ENCODE measurements at places on chromosomes 6 and 20.

DNA sequence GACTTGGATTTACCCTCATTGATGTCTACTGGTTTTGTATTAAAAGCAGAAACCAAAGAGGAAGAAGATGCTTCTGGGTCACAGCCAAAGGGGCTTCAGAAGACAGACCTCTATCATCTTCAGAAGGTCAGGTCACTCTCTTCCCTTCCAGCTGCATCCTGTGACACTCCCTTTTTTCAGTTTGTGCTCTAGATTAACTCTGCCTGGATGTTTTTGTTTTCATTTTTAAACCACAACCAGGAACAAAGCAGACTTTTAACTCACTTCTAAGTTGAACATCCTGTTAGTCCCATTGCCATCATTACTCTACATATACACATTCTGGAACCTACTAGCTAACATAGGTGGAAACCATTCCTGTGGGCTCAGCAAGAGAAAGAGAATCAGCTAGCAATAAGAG lies 45.2 kb downstream of the AKIRIN2 start:
- no peak for DNase-seq

DNA sequence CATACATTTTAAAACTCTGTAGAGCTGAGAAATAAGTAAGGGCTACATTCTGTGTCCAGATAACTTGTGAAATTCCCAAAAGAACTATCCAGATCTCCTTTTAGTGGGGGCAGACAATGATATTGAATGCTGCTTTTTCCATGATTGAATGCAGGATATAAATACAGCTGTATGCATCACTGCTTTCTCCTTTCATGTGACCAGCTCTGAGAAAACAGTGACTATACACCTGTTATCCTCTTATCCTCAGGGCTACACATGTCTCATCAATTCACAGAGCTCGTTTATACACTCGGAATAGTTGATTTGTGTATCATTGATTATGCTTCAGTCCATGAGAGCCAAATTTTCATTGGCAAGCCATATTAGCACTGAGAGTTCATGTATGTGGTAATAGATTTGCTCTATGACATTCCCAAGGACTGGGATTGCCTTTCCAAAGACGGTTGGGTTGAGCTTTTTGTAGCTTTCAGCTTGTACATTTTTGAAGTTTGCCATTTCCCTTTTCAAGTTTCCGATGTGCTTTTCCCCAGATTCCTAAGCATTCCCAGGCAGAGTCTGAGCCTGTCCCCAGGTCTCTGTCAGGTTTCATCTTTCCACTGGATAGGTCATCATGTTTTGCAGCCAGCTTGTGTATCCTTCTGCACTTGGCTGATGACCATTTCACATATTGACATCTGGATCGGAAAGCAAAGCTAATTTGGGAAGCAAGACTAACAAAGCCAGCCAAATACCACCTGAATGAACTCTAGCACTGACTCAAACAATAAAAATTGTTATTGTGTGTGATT lies 97.7 kb downstream of the RFX6 start:
- no peak for DNase-seq

DNA sequence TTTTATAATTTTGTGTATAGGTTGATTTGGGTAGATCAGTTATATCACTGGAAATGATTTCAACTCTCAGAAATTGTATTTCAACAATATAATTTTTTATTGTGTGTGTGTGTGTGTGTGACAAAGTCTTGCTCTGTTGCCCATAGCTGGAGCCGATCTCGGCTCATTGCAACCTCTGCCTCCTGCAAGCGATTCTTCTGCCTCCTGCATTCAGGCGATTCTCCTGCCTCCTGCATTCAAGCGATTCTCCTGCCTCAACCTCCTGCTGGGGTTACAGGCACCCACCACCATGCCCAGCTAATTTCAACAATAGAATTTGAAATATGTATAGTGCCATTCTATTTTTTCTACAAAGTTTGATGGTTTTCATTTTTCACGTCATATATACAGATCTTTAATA lies 24.1 kb downstream of the AFDN start:
- DNase-seq: no peak

GRCh38 chr6:87723170-87724078 lies 21.4 kb upstream of the AKIRIN2 start:
- no peak for DNase-seq

- no peak for DNase-seq
These were observed 74.7 kb upstream of the CITED2 start for GRCh38 chr6:139448998-139449610.

DNA sequence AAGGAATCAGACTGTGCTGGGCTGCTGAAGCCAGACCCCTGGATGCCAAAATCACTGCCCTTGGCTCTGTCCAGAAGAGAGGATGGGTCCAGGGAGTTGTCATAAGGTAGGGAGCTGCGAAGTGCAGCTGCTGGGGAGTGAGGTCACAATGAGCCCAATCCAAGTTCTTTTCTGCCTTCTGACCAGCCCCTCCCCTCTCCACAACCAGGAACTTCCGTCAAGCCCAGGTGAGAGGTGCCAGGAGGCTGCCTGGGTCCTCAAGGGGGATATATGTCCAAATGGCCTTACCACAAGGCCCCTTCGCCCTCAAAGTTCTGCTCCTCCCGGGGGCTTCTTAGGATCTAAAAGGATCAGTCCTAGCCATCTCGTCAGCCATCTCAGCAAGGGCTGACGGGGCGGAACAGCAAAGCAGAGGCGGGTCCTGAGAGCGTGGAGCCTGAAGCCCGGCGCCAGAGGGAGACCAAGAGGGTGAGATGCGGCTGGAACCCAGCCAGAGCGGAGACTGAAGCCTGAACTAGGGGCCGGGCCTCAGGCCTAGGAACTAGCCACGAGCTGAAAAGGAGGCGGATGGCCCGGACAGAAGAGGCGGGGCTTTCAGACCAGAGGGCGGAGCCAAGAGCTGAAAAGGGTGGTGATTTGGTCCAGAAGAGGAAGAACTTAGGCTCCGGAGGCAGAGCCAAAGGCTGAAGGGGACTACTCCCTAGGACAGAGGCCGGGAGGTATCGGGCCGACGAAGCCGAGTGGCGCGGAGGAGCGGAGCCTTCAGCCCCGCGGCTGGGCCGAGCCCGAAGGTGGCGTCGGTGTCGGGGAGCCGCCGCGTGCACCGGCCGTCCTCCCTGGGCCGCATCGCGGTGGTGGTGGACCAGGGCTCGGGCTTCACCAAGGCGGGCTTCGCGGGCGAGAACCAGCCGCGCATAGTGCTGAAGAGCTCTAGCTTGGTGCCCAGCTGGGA lies at the start of gene ACTL10:
TSS of gene ACTL10 (plus strand) at position 651 of the 952 bp plus-strand sequence. CDS start 555 bp downstream, outside the sequence.
- DNase-seq: peak; percentile 90

GRCh38 chr6:150211700-150212511 lies 69.1 kb downstream of the PPP1R14C start:
- DNase-seq: no peak

DNA sequence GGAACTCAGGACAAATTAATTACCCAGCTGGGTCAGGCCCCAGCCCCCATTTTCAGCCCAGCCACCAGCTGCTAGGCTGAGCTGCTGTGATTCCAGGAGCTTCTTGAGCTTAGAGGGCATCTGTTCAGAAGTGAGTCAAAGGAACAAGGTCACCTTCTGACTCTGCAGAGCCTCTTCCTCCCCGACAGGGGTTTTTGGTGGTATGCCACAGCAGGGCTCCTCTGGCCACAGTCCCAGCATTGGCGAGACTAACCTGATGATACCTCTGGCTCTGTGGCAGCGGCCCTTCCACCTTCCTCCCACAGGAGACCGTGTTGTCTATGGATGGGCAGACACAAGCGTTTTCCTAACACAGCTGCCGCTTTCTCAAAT lies 39.7 kb downstream of the ZC3H12D start:
- no peak for DNase-seq

GRCh38 chr20:52768694-52769093 lies 203.5 kb upstream of the TSHZ2 start:
- DNase-seq: no peak

GRCh38 chr6:87103977-87104601 lies 9.2 kb upstream of the CGA start:
- DNase-seq: no peak

GRCh38 chr6:15343490-15344191 lies 97.8 kb downstream of the JARID2 start:
- DNase-seq: no peak

DNA sequence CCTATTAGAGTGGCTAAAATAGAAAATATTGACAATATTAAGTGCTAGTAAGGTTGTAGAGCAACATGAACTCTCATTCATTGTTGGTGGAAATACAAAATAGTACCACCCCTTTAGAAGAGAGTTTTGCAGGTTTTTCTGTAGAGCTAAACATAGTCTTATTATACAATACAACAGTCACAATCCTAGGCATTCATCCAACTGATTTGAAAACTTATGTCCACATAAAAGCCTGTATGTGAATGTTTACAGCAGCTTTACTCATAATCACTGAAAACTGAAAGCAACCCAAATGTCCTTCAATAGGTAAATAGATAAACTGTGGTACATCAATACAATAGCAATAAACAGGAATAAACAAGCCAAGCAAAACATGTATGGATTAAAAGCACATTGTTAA lies 162.6 kb upstream of the PRND start:
- no peak for DNase-seq

GRCh38 chr6:163603395-163603794 lies 188.9 kb downstream of the QKI start:
- no peak for DNase-seq

DNA sequence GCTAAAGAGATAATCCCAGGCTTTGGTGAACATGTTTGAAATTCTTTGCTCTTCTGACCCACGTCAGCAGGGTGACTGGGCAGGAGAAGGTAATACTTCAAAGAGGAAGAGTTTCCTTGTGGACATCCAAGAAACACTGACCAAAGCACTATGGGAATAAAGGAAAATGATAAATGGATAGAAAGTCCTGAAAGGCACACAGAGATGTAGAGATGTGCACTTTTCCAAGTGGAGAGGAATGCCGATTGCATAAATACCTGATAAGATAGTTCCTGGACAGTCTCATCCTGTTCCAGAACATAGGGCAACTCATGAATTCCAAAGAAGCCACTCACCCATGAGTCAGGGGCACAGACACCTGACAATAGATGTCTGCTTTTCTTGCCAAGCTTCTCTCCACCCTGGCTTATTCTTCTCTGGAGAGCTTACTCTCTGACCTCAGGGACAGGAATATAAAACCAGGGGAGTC lies 191.3 kb upstream of the FOXA2 start:
- no peak for DNase-seq

- no peak for DNase-seq
These were observed 33.2 kb downstream of the B4GALT5 start for GRCh38 chr20:49680484-49680883.

GRCh38 chr6:36516988-36517387 lies 30.3 kb downstream of the STK38 start:
- no peak for DNase-seq

DNA sequence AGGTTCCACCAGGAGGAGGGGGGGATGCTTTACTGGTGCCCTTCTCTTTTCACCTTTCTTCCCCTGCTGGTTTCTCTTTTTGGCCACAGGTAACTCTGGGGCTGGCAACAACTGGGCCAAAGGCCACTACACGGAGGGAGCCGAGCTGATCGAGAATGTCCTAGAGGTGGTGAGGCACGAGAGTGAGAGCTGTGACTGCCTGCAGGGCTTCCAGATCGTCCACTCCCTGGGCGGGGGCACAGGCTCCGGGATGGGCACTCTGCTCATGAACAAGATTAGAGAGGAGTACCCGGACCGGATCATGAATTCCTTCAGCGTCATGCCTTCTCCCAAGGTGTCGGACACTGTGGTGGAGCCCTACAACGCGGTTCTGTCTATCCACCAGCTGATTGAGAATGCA lies 4.4 kb downstream of the TUBB1 start:
- no peak for DNase-seq

DNA sequence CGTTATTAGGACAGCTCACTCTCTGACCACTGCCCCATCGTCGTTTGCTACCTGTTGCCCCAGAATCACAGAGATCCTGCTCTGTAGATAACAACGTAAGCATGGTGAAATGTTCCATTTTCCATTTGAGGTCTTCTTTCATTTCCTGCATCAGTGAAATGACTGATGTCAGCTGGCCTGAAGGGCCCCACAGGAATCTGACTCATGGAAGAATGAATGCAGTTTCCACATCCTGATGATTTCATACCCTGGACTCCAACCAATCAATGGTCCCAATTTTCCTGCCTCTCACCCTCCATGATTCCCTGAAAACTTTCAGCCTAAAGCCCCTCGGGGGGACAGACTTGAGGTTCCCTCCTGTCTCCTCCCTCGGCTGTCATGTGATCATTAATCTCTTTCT lies 394.4 kb upstream of the CDH4 start:
- DNase-seq: no peak

DNA sequence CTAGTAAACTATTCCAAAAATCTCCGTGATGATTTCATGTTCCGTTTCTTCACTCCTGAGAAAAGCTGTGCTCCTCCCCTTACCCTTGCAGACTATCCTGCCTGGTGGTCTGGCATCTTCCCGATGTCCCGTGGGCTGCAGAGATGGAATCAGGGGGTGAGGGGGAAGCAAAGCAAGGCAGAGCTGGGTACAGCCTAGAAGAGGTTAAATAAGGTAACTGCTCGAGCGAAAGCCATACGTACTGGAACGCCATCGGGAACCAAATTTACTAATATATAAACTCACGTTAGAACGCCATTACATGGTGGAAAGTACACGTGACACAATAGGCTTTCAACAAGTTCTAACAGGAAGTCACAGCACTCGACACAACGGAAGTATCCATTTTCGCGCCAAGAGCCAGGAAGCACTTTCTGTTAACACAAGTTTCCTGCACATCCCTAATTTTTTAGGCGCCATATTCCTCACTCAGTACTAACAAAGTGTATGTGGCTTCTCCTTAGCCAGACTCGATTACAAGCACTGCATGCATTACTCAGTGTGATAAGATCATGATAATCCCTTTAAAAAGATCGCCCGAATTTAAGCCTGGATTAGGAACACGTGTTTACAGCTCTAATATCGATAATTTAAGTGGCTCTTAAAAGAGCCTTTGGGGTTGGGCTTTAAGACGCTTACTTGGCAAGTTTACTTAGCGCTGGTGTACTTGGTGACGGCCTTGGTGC lies 101.6 kb upstream of the PRSS16 start:
- DNase-seq: peak; percentile 71

GRCh38 chr20:48919882-48920526 lies 1.5 kb upstream of the ARFGEF2 start:
- no peak for DNase-seq

GRCh38 chr20:1820138-1821079 lies 74.8 kb upstream of the SIRPA start:
- DNase-seq: no peak

DNA sequence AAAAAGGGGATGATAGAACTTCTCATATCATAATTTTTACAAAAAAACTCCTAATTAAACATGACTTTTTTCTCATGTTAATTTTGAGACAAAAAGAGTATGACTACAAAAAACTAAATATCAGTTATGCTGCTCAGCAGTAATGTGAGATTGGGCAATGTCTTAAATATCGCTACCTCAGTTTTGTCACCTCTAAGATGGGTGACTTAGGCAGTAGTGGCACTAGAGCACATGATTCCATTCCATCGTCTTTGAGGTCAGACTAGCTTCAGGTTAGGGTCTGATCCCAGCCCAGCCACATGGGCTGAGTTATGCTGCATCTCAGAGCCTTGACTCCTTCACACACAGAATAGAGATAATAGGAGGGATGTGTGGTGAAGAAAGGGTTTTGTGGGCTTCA lies 11.0 kb downstream of the DCBLD1 start:
- DNase-seq: no peak

GRCh38 chr6:21228411-21228810 lies 365.1 kb upstream of the SOX4 start:
- no peak for DNase-seq

- no peak for DNase-seq
These were observed 4.4 kb upstream of the CCDC28A start for GRCh38 chr6:138769102-138769676.

- DNase-seq: no peak
These were observed 25.8 kb downstream of the CDKAL1 start for GRCh38 chr6:20559924-20560551.

- no peak for DNase-seq
These were observed 20.0 kb downstream of the CCN2 start for GRCh38 chr6:131931063-131931750.

GRCh38 chr6:15791448-15792181 lies 128.8 kb upstream of the DTNBP1 start:
- no peak for DNase-seq

Measured in activated naive CD8-positive, alpha-beta T cell treated with anti-CD3 and anti-CD28 coated beads for 36 hours (primary cell).